ENCODE measurements at places on chromosomes 3 and 15. TPM values are rescaled to one million over a fixed set of nuclear protein-coding genes. Genes with fewer than 3 reads are reported as not detected.

ZNF385D gene
- 0.05 TPM for total RNA-seq

ACTC1 gene
- total RNA-seq, result 0.17 TPM

ARNT2 gene
- total RNA-seq, result 18.7 TPM

SLC28A2 gene
- not detected for total RNA-seq

FGF7 gene
- not detected for total RNA-seq

GOLGA8T gene
- 1.7 TPM for total RNA-seq

RTP3 gene
- not detected for total RNA-seq

HMG20A gene
- total RNA-seq, result 30.6 TPM

SERINC4 gene
- 0.08 TPM for total RNA-seq

CCR9 gene
- total RNA-seq, result not detected

RNU5B-1 gene
- total RNA-seq, result not detected

EXOSC7 gene
- total RNA-seq, result 49.6 TPM

XCR1 gene
- not detected for total RNA-seq

FBXO22 gene
- 91.3 TPM for total RNA-seq

MYZAP gene
- total RNA-seq, result 1.2 TPM

FRMD5 gene
- 3.7 TPM for total RNA-seq

All from A549 treated with CORT108297 at 1 μM for 4 hours (cell line).